Inflammatory macrophage treated with lipopolysaccharide for 1 hour (primary cell): ENCODE measurements at places on chromosomes 3 and 15.

- no peak for DNase-seq
These were observed 261.5 kb upstream of the LRTM1 start for GRCh38 chr3:55189359-55189801.

- no peak for DNase-seq
These were observed 12.4 kb upstream of the ZNF770 start for GRCh38 chr15:35000511-35000910.

GRCh38 chr15:88729581-88729980 is 73.7 kb upstream of the ACAN start:
- DNase-seq, result no peak

DNA sequence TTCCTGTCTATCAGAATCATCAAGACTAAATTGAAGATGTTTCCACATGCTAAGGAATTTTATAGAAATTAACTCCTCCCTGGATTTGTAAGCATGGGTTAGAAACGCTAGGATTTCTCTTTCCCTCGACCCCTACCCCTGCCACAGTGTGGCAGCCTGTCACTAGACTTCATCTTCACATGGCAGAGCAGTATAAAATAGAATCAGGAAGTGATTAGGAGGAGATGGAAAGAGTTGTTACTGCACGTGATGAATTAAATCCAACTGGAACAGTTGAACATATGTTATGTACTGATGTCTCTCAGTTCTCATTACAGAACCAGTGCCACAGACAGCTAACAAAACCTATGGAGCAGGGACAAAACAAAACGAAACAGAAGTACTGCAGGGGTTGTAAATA is 130.0 kb upstream of the BNIP2 start:
- no peak for DNase-seq
